ENCODE measurements at places on chromosomes 2 and 18.

DNA sequence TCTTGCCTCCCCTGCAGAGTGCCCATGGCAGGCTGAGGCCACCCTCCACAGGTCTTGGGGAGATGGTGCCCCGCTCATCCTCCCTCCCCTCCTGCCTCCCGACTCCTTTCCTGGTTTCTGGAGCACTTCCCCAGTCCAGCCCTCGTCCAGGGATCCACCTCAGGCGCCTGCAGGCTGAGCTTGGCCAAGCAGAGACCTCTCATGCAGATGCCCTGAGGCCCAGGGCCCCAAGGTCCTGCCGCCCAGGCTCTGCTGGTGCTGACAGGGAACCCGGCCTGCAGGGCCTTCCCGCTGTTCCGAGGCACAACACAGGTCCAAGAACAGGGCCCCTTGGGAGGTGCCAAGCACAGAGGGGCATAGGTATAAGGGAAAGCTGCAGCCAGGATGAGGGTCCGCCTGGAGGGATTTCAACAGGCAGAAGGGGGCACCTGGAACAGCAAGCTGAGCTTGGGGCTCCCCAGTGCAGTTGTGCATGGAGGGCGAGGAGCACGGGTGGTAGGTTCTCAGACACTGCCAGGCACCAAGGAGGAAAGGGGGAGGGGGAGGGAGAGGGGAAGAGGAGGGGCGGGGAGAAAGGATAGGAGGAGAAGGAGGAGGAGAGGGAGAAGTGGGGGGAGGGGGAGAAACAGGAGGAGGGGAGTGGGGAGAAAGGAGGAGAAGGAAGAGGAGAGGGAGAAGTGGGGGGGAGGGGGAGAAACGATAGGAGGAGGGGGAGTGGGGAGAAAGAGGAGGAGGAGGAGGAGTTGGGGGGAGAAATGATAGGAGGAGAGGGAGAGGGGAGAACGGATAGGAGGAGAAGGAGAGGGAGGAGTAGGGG lies 1.2 kb upstream of the ANO7 start:
- no peak for DNase-seq

GRCh38 chr2:12270876-12271588 lies 445.7 kb upstream of the TRIB2 start:
- no peak for DNase-seq

- no peak for DNase-seq
Measured at GRCh38 chr2:240469740-240470139, 34.3 kb downstream of the GPC1 start.

- peak; percentile 44 for DNase-seq
Measured at GRCh38 chr18:55477499-55477859, 110.5 kb downstream of the TCF4 start.

DNA sequence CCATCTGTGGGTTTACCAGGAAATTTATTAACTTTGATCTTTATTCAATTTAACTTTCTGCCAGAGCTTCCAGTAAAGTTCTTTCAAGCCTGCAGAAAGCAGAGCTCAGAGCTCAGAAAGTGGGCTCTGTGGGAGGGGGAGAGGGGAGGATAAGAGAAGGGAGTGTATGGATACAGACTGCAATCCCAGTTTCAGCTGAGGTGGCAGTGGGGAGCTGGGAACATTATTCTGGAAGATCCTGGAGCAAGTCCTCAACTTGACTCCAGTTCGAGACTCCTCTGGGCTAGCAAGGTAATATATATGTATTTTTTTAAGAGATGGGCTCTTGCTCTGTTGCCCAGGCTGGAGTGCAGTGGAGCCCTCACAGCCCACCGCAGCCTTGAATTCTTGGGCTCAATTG lies 108.9 kb upstream of the NABP1 start:
- no peak for DNase-seq

DNA sequence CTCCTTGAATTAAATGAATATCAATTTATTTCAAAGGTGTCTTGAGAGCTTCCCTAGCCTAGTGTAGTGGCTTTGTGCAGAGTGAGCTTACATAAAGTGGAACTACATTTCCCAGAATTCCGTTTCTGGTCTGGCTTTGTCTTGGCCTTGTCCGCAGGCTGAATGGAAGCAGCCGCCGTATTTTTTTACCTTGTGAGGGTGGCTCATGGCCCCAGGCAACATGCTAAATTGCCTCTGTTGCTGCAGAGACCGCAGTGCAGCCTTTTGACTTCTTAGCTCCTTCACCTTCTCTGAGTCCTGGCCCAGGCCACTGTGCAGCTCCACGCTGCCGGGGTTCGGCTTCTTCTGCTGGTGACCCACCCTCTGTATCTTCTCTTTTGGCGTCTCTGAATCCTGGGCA lies 114.8 kb upstream of the SLC38A11 start:
- no peak for DNase-seq

DNA sequence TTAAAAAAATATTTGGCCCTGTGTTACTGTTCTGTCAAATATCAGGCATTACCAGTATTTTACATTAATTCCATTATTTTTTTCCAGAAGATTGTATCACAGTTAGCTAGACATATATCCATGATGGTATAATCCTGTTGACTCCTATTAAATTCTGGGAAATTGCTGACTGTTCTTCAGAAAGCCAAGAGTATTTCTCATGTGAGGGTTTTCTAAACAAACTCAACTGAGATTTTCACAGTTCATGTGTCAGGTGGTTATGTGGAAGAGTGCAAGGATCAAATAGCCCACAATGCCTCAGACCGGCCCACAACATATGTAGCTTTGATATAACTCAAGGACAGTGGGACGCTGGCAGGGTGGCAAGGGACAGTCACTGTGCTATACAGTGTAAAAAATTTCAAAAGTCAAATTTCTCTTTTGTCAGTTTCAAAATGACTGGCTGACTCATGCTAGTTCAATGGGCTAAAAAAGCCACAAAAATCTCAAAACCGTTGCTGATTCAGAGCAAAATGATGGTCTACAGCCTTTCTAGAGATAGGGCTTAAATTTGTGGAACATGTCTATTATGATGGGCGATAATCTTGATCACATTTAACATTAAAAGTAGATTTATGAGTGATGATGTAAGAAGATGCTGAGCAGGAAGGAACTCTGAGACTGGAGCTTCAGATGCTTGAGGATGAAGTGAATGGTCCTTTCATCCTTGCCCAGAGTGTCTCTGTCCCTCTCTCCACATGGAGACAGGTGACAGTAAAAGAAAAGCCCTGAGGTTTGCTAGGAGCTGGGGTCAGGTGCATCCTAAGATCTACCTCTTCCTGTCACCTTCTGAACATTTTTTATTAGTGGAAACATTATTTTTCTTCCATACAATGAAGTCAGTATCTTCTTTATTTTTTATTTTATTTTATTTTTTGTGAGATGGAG lies 175.8 kb upstream of the PIEZO2 start:
- no peak for DNase-seq

- DNase-seq, result peak; percentile 22
Measured at GRCh38 chr2:61575447-61575859, 37.3 kb upstream of the XPO1 start.

All from inflammatory macrophage (primary cell).